ENCODE measurements at places on chromosomes 13 and 19.

DNA sequence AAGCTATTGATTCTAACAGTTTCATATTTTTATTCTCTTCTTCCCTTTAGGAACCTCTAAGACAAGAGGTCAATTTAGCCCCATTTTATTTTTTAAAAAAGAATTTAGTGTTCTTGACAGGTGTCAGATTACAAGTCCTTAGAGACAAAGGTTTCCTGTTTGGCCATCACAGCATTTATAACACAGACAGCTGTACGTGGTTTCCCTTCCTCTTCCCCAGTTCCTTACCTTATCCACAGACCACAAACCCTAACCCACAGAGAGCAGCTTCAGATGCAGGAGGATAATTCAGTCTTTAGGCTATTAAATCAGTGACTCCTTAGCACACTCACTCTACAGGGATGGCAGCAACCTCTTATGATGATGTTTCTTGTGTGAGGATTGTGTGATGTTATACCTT, 1210.1 kb downstream of the DIAPH3 start:
- DNase-seq, result no peak

- no peak for DNase-seq
These were observed 11.6 kb upstream of the RNF113B start for GRCh38 chr13:98188544-98189166.

DNA sequence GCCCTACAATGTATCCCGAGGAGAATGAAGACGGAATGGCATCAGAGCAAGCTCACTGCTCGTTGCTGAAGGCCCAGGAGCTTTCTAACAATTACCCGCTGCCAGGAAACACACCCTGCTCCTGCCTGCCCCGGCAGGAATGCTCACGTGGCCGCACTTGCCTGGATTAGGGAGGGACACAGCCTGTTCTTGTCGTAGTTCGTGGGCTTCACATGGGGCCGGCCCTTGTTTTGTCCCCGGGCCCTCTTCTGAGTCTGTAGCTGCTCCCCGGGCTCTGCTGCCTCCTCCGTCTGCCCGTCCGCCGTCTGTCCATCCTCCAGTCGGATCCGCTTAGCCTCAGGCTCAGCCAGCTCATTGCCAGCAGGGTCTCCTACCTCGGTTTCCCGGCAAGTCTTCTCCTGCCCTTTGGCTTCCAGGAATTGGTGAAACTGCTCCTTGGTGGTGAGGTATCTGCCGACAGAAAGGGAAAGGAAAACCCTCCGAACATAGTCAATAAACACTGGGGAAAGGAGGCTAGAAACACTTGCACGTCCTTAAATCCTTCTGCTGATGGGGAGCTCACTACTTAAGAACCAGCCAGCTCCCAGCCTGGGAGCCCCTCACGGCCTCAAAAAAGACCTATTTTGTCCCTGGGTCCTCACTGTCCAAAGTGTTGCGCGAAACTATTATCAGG, 941 bp downstream of the DUS3L start:
- no peak for DNase-seq

GRCh38 chr13:44471686-44472085, 98.1 kb downstream of the SERP2 start:
- DNase-seq, result no peak

DNA sequence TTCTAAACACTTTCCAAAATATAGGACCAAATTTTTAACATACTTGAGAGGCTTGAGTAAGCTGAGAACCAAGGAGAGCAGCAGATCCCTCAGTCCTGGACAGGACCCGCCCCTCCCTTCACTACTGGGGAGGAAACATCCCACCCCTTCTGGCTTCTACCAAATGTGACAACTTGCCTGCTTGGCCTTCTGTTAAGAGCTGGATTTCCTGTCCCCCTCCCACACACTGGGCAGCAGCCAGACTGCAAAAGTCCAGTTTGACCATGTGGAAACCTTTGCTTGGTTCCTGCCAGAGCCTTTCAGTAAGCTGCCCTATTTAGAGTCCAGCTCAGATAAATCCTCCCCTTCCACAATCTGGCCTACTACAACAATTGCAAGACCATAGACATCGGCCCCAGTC, 84.3 kb downstream of the FGF14 start:
- DNase-seq, result peak; percentile 9

Measured in stromal cell of bone marrow (primary cell).